ENCODE measurements at places on chromosomes 6 and 20.

DNA sequence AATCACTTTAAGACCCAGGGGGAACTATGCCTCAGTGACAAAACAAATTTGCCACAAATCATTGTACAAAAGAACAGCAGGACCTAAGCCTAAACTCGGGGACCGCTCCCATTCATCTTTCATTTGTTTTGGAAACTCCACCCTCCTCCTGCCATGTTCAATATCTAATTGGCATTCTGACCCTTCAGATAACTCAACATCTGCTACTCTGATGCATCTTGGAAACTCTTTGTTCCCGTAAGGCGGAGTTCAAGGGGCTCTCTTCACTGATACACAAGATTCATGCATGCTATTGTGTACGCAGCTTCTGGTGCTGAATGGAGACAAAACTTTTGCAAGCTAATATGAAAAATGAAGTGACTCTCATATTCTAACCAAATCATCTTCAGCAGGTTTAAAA lies 187.6 kb downstream of the ZFP64 start:
- no peak for DNase-seq

- DNase-seq = no peak
These were observed 952 bp upstream of the BRPF3 start for GRCh38 chr6:36195471-36196112.

DNA sequence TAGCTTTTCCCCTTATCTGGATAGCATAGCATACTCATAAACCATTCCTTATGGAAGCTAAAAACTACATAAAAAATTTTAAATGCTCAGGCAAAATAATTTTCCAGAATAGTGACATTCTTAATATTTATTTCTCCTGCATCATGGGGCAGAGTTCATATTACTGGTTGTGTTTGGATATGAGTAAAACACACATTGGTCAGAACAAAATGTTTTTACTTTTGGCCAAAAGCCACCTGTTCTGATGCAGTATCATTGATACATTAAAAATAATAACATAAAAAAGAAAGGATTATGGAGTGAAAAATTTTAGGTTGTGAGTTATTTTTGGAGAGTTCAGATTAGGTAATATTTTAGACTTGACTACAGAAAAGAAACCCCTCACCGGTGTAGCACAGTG lies 33.6 kb downstream of the TRAM2 start:
- no peak for DNase-seq

DNA sequence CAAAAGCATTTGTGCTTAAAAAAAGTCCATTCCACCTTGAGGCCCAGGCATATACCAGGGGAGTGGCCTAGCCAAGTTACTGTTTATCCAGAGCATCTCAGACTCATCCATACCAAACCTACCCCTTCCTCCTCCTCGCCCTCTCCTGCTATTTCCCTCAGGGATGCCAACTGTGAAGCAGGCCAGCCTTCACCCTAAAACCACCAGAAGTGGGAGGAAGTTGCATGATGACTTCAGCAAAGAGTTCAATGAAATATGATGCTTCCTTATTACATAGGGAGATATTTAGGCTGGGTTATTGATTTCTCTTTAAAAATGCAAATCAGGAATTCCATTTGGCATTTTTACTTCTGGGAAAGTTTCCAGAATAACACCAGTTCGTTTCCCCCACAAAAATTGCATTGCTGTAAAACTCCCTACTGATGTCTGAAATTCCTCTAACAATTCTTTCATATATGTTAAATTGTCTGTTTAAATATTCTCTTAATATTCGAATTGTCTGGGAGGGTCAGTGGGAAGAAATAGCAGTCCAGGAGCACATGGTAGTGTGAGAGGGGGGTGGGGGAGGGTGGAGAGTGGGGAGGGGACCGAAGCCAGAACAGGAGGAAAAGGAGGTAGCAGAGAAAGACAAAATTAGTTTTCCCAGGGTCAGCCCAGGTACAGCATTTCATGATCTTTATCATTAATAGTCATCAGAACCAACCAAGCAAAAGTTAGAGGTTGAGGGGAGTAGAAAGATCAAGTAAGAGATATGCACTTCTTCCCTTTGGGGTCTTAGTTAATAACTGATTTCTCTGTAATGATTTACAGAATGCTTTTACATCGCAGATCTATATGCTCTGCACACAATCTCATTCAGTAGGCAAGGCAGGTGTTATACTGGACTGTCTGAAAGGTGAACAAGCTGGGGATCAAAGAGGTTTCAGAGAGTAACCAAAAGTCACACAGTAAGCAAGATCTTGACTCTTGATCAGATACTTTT lies 1.7 kb upstream of the TCP11 start:
- no peak for DNase-seq

- DNase-seq = no peak
These were observed 3.5 kb downstream of the SERPINB9 start for GRCh38 chr6:2899596-2899995.

DNA sequence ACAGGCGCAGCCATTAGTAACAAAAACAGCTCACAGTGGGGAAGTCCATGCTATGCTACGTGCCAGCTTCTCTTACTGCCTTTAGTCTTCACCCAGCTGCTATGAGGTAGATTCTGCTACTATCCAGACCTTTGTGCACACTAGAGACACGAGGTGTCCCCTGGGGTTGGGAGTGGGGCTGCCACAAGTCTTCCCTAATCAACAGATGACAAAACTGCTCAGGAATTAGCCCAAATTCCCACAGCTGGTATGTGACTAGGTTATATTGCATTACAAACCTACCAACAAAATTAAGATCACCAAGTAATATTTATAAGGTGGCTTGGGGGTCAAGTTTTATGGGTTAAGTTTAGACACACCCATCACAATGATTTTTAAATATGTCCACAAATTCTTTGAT lies 63.3 kb downstream of the PSMB1 start:
- DNase-seq = peak; percentile 41

DNA sequence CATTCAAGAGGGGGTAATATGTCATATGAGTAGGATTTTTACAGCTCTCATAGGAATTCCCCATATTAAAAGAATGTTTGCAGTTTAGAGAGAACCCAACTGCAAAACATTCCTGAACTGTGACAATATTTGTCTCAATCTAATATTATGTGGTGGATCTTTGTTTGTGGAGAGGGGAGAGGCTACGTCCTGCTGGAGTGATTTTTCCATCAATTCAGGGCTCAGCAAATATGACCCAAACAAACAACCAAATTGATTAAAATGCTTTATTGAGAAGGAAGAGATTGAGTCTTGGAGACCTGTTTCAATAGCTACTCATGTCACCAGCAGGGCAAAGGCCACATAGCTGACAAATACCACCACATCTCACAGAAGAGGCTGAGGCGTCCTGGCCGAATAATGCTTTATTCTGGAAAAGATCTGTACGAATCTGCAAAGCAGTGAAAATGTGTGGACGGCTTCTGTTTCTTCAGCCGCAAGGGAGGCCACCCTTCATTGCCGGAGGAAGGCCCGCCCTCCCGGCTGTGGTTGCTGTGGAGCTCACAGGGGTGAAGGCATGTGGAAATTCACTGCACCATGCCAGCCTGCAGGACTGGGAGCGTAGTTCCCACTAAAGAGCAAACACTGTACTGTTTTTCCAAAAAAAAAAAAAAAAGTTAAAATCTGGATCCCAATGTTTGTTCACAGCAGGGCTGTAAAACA lies 89.7 kb upstream of the QKI start:
- peak; percentile 78 for DNase-seq

Measured in AG20443 (cell line).